Activated CD8-positive, alpha-beta memory T cell treated with anti-CD3 and anti-CD28 coated beads for 1 hour (primary cell): ENCODE measurements at places on chromosomes 4 and X.

GRCh38 chr4:20544645-20545044 is 155.6 kb upstream of the PACRGL start:
- DNase-seq = no peak

DNA sequence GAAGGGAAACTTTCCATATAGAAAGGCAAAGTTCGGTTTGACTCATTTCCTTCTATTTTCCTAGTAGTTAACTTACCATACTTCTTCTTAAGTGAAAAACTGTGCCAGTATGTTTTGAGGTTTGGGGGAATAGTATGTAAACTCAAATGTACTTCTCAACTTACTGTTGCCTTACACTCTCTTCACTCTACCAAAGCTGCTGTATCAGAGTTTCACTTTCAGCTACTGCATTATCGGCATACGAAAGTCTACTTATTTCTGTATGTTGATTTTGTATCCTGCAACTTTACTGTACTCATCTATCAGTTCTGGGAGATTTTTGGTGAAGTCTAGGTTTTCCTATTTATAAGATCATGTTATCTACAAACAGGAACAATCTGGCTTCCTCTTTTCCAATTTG is 932.7 kb downstream of the FAT4 start:
- no peak for DNase-seq

GRCh38 chr4:150219841-150220240 is 141.6 kb downstream of the DCLK2 start:
- DNase-seq = no peak

- no peak for DNase-seq
These were observed 56.5 kb upstream of the CLNK start for GRCh38 chr4:10740891-10741620.

GRCh38 chrX:122422547-122422946 is 761.5 kb upstream of the GRIA3 start:
- DNase-seq = no peak

DNA sequence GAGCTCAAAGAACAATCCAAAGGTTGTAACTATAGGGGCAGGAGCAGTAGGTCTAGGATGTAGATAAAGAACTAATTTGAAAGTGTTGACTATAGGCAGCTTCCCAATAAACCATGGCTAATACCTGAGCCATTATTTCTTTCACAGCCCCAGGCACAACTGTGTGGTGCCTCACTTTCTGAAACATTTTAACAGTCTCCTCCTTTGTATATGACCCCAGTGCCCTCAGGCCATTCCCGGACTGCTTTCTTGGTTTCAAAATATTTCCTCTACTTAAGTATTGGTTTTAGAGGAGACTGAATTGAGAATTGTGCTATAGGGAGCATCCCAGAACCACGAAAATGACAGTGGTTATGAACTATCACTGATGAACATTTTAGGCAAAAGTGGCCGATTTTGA is 728.7 kb downstream of the IL1RAPL1 start:
- no peak for DNase-seq

DNA sequence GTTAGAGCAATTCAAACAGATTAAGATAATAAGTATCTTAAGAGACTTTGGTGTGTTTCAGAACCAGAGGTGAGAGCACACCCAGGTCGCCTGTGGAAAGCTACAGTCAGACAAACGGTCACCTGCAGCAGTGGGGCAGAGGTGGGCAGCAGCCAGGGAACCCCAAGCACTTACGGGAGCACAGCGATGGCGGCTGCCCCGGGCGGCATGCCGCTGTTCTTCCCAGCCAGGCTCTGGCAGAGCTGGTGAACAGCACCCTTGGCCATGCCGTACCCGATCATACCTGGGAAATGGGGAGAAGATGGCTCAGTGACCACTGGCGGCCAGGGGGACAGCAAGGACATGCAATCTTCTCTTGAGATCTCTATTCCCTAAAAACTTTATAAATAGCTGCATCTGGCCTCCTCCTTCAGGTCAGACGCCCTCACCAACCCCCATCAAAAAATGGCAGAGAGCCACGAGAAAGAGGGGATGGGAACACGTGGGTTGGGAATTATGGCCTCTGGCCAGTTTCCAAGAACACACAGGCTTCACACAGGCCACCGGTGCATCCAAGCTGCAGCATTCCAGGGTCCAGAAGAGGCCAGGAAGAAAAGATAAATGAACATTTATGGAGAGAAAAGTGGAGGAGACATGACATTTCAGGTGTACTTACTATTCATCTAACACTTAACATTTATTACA is 19.7 kb downstream of the QDPR start:
- no peak for DNase-seq

DNA sequence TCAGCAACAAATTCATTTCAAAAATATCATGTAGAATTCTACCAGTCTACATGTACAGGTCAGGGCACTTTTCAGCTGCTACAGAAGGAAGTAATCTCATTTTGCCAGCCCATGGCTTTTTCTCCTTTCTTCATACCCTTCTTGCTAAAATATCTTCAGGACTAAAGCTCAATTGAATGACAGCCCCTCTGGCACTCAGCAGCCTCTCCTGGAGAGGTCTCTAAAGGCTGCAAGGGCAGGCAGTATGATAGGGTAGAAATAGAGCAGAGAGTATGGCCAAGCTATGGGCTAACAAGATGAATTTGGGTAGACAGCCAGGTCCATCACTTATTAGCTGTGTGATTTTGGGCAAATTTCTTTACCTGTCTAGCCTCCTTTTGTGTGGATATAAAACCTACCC is 224.6 kb upstream of the RPL34 start:
- no peak for DNase-seq

DNA sequence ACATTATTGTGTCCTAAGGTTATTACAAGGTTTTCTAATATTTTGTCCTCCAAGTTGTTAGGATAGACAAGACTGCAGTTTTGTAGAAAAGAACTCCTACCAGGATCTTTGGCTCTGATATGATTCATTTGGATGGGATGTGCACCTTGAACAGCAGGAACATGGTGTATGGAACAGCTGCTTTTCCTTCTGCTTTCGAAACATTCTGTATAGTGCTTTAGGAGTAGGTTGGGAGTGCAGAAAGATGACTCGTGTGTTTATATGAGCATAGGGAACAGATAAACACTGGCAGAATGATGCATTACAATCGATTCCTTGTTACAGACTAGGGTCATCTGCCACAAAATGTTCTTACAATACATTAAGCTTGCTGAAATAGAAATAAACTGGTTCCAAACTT is 790.1 kb downstream of the DMD start:
- DNase-seq = no peak

GRCh38 chr4:17526695-17527477 is 11.9 kb downstream of the CLRN2 start:
- DNase-seq = no peak

GRCh38 chrX:47612418-47612817 is 7.2 kb downstream of the SYN1 start:
- no peak for DNase-seq

GRCh38 chr4:180057891-180058671 is 2185.1 kb upstream of the TENM3 start:
- DNase-seq = no peak

DNA sequence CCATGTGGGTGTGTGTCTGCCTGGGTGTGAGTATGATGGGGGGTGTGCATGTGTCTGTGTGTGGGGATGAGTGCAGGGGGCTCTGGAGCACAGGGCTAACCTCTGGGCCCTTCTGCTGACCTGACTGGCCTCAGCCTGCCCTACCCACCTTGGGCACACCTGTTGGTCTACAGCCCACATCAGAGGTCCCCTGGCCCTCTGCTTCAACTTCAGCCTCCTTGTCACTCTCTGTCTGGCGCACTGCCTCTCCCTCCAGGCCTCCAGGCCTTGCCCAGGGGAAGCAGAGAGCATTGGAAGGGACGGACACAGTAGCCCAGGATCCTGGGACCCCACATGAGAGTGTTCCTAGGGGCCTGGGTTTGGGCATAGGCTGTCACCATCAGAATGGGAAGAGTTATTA is 115.4 kb downstream of the EFNB1 start:
- no peak for DNase-seq

DNA sequence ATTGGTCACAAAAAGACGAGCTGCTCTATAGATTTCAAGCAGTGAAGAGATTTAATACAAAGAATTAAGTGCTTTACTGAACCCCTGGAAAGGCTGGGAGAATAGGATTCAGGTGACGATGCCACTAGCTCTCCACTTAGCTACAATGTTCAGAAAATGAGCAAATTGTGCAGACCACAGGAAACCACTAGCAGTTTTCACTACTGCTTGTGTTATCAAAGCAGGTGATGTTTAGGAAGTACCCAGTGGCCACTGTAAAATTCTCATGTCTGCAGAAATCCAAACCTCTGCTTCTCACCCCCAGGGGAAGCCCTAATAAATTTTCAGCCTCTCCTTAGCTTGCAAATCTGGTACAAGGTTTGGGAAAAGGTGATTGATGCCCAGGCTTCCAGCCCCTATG is 165.1 kb downstream of the IL1RAPL1 start:
- no peak for DNase-seq

GRCh38 chr4:177047070-177047850 is 254.5 kb upstream of the VEGFC start:
- DNase-seq = peak; percentile 28

GRCh38 chrX:112067601-112068000 is 15.0 kb downstream of the TRPC5 start:
- no peak for DNase-seq

- no peak for DNase-seq
These were observed 61.7 kb upstream of the GUCY1A1 start for GRCh38 chr4:155604718-155605626.

DNA sequence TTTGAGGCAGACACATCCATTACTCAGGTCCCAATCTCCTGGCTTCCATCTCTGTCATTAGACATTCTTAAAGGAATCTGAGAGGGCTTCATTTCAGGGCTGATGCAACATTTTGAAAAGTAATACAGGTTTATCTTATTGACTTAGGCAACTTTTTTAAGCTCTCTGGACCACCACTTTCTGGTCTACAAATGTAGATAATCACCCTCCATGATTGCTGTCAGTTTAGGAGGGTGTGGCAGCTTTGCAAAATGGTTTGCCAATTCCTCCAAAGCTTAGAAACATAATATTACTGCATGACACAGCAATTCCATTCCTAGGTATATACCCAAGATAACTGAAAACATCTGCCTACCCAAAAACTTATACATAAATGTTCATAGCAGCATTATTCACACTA is 77.6 kb downstream of the ARHGAP6 start:
- no peak for DNase-seq

DNA sequence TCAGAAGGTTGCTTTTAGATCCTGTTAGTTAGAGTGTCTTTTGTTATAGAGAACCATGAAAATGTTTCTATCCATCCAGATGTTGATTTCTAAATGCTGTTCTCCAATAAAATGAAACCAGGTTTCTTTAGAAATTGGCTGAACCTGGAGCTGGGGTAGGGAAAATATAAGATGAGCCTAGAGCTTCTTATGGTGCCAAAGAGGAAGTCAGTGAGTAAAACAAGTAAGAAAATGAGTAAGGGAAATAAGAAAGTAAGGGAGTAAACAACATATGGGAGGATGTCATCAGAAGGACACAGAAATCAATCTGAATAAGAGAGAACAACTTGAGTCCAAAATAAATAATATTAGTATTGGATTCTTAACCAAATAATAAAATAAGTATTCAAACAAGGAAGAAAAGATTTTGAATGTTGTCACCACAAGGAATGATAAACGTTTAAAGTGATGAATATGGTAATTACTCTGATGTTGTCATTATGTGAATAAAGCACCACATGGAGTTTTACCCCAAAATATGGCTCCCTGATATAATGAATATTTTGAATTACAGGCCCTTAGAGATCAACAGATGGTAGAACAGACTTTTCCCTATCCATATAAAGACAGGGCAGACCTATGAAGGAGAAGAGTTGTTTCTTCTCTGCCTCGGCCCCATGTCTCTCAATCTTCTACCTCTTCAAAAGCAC is 506.1 kb downstream of the IL15 start:
- DNase-seq = no peak

DNA sequence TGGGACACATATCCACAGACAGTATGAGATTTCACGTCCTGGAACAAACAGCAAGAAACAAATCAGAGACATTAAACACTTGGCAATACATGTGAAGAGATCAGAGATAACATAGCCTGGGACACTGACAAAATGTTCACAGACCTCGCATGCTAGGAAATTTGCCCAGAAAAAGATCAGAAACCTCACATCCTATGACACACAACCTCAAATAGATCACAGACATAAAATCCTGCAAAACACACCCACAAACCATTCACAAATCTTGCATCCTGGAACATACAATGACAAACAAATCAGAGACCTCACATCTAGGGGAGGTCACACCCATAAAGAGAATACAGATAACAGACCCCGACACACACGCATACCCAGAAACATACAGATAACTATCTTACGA is 18.0 kb downstream of the SUV39H1 start:
- no peak for DNase-seq

GRCh38 chr4:89751416-89751815 is 85.5 kb downstream of the SNCA start:
- no peak for DNase-seq

- no peak for DNase-seq
These were observed 86.3 kb downstream of the PPP2R2C start for GRCh38 chr4:6386091-6386490.

DNA sequence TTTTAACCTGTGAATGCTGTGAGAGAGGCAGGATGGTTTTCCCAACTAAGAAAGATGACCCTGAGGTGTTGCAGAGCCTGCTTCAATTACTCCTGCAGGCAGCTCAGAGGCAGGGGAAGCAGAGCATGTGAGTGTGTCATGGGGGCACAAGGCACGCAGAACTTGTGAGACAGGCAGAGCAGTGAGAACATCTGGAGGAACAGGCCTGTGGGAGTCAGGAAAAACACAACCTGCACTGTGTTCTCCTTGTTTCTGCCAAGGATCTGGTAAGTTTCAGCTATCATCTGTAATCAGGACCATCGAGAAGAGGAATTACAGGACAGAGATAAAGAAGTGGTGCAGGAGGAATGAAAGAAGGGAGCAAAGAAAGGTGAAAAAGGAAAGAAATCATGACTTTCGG is 741.8 kb upstream of the INTU start:
- no peak for DNase-seq

- no peak for DNase-seq
These were observed 389.3 kb downstream of the MAPK10 start for GRCh38 chr4:85970535-85970934.

DNA sequence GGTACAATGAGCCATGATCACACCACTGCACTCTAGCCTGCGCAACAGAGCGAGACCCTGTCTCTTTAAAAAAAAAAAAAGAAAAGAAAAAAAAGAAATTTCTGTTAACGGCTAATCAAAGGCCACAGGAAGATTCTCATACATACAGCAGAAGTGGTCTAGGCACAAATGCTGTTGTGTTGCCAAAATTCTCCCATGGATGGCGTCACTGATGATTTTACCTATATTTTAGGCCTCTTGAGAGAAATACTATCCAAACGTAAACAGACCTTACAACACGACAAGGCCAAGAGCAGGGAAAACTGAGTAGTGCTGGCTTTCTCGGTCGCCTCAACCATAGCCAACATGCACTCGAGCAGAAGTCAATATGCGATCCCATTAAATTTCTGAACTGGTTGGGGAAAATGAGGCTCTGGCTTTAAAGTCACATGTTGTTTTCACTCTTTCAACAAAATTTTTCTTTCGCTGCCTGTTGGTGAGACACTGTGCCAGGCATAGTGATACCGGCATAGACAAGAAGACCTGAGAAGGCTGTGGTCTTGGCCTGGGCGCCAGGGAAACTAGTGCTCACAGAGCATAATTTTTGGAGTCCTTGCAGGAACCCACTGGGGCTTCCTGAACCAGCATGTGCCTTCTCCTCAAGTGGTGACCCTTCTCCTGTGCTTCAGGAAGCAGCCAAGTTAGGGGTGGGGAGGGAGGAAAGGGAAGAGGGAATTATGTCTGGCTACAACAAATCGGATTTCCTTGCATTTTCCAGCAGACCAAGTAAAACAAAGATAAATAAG is 20.6 kb downstream of the SH3KBP1 start:
- no peak for DNase-seq

GRCh38 chr4:183905593-183906488 is 734 bp downstream of the STOX2 start:
- no peak for DNase-seq

GRCh38 chrX:54045563-54046228 is 1.4 kb upstream of the PHF8 start:
- DNase-seq = no peak
